Stimulated activated CD8-positive, alpha-beta memory T cell treated with anti-CD3 and anti-CD28 coated beads, Interleukin-7, amount 100 ng/mL, for 1 hour (primary cell): ENCODE measurements at places on chromosomes 1 and 21.
A peak's percentile ranks its signal among the peaks of the same experiment; 100 is the strongest.

DNA sequence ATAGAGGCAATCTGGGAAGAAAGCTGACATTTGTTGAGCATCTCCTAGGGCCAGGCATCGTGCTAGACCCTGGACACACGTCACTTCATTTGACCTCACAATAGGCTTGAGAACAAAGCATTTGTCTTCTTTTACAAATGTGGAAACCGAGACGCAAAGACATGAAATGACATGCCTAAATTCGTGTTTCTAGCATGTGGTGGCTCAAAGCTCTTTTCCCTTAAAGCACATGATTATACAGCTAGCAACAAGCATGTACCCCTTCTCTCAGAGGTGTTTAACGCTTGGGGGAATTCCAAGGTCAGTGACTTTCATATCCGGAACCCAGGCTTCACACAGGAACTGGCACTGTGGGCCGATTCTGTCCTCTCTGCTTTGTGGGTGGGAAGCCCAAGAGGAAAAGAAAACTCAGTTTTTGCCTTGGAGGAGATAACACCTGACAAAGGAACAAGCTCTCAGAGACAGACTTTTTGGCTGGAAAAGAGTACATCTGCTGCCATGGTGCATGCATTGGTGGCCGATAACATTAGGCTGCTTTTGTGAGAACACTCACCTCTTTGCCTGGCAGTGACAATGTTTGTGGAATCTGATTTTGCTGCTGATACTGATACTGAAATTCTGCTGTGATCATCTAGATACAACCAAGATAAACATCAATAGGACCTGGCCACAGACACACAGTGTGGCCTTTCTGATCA lies 15.4 kb upstream of the CD2 start:
- DNase-seq: peak; percentile 32

- no peak for DNase-seq
These were observed 366.8 kb downstream of the PTBP2 start for GRCh38 chr1:97088391-97088790.

- no peak for DNase-seq
These were observed 9.3 kb downstream of the RGL1 start for GRCh38 chr1:183814121-183814681.

GRCh38 chr1:158045639-158046038 lies 52.2 kb downstream of the KIRREL1 start:
- no peak for DNase-seq

GRCh38 chr1:187001198-187001889 lies 172.6 kb downstream of the PLA2G4A start:
- DNase-seq: no peak

GRCh38 chr21:29329406-29329805 lies 30.7 kb downstream of the BACH1 start:
- no peak for DNase-seq

GRCh38 chr1:94654459-94654858 lies 112.9 kb upstream of the F3 start:
- no peak for DNase-seq

DNA sequence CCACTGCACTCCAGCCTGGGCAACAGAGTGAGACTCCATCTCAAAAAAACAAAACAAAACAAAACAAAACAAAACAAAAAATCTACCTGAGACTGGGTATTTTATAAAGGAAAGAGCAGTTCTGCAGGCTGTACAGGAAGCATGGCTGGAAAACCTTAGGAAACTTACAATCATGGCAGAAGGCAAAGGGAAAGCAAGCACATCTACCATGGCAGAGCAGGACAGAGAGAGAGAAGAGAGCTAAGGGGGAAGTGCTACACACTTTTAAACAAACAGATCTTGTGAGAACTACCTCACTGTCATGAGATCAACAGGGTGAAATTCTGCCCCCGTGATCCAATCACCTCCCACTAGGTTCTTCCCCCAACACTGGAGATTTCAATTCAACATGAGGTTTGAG lies 198.3 kb upstream of the SAMSN1 start:
- no peak for DNase-seq

GRCh38 chr1:41440321-41441085 lies 44.0 kb downstream of the EDN2 start:
- no peak for DNase-seq

DNA sequence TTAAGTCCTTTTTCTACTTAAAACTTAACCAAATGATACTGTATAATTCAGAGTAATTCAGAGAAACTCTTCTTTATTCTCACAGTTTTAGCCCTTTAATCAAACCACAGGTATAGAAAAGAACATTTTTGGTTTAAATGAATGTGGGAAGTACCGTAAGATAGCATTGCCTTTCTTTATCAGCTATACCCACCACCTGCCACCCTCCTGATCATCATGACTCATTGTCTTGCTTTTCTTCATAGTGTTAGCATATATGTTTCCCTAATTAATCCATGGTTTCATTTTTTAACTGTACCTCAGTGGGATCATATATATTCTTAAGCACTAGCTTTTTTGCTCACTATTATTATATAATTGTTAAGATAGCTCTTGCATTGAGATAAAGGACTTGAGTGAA lies 27.5 kb upstream of the ANGPTL1 start:
- no peak for DNase-seq

GRCh38 chr1:52920791-52921291 lies 699 bp downstream of the ECHDC2 start:
- DNase-seq: no peak

- DNase-seq: peak; percentile 57
These were observed 54.7 kb downstream of the MEF2D start for GRCh38 chr1:156445789-156446263.

DNA sequence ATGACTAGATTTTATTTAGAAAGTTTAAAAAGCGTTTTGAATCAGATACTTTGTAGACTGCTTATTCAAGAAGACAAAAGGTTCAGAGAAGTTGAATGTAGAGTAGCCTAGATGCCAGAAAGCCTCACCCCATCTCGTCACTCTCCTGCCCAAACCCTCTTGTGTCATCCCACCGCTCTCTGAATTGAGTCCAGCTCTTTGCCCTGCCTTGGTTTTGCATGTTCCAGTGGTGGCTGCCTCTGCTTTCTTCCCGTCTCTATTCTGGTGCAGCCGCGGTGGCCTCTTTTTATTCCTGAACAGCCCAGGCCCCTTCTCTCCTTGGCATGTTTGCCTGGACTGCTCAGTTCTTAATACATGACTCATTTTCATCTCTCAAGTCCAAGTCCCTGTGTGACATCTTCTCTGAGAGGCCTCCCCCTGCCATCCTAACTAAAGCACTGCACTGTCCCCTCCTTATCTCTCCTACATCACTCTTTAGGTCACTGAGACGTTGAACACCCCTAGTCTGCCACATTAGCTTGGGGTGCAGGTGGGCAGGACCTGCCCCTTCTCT lies 22.9 kb downstream of the PRDM2 start:
- DNase-seq: no peak

GRCh38 chr21:44558695-44559094 lies at the start of gene KRTAP10-3:
Gene KRTAP10-3, minus strand, starts transcription at chr21:44558795. Its CDS starts 80 bp downstream, at chr21:44558715.
- DNase-seq: no peak

DNA sequence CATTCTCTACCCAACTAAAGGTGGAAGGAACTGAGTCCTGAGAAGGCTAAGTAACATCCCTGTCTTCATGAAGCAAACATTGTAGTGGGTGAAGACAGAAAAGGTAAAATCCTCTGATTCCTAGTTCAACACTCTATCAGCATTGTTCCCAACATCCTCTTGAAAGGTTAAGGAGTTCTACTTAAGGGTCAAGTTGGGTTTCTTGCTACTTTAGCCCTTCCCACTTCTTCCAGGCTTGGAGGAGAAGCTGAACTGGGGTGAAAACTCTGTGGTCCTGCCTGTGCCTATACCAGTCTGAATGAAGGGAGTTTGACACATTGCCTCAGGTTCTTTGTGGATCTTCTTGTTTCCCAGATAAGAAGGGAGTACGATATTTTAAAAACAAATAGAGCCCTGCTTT lies 54.1 kb downstream of the ATP2B4 start:
- DNase-seq: no peak

DNA sequence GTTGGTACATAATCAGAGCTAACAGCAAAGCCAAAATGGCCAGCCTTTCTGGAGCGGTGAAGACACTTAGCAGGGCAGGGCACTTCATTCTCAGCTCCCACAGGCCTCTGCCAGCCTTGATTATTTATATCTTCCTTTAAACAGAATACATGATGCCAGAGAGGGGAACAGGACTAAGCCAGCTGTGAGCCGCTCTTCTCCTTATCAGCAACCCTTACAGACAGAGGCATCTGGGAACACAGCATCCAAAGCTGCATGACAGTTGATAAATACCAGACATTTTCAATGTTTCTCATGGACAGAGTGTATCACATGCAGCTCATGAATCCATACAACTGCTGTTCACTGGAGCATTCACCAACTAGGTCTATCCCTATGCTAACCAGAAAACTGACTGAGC lies 29.1 kb downstream of the DNAJC11 start:
- DNase-seq: no peak

DNA sequence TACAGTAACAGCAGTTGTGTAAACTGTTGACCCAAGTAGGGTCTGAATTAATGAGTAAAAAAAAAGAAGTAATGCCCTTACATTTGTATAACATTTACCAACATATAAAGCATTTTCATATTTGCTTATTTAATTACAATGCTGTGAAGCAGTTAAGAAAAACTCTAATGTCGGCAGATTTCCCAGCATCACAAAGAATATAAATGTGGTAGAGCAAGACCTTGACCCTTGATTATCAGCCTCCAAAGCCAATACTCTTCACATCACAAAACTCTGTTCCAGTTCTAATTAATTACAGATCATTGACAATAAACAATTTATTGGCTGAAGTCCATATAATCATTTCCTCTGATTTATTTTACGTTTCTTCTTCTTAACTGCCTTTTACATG lies 130.2 kb downstream of the DUSP10 start:
- DNase-seq: no peak

GRCh38 chr1:45001011-45001481 lies 10.1 kb downstream of the HECTD3 start:
- DNase-seq: no peak

- DNase-seq: no peak
These were observed 32.7 kb upstream of the ZBTB40 start for GRCh38 chr1:22418933-22419382.

- DNase-seq: no peak
These were observed 122.7 kb downstream of the CLEC20A start for GRCh38 chr1:178374016-178374415.

GRCh38 chr1:116474921-116475849 lies 95.6 kb downstream of the CD58 start:
- DNase-seq: no peak

DNA sequence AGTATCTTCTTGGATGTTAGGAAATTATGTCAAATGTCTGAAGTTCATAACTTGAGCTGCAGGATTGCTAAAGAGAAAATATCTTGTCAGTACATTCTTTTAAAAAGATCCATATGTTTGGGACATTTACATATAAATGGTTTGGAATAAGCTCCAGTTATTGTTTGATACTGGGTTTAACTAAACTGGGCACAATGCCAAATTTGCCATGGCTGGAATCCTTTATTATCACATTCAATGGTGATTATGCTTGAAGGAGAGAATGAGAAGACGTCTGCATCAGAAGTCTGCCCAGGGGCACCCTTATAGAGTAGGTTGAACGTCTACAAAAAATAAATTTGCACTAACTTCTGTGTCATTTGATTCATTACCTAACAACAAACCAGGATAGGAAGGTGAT lies 652.5 kb downstream of the AMY1C start:
- no peak for DNase-seq

DNA sequence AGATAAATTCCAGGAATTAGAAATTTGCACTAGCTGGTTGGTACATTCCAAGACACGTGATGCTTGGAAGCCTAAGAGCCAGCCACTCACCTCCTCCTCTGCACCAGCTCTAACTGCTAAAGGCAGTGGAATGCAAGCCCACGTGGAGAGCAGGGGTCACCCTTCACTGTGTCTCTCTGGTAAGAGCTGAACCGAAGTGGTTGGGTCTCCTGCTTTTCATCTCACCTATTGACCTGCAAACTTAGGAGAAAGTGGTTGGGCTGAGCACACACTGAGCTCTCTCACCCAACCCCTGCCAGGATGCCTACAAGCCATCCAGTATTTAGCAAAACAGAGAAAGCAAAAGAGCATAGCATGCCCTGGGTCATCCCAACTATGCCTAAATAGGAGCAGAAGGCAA lies 19.3 kb downstream of the HAO2 start:
- no peak for DNase-seq

- DNase-seq: no peak
These were observed 43.2 kb downstream of the TMCO4 start for GRCh38 chr1:19756480-19756879.

DNA sequence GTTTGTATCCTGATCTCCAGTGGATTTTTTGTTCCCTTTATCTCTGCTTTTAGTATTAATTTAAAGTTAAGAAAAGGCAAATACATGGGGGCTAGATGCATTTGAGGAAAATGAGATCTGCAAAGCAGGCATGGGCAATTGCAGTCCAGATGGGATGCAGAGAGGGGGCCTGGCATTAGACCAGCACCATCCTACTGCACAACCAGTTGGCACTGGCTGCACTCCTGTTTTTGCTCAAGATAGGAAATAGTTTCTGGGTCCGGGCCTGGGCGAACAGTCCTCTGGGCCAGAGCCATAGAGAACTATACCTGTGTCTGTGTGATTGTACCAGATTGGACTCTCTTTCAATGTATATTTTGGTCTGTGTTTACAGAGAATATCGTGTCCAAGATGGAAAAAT lies 34.0 kb upstream of the LEPR start:
- DNase-seq: no peak

DNA sequence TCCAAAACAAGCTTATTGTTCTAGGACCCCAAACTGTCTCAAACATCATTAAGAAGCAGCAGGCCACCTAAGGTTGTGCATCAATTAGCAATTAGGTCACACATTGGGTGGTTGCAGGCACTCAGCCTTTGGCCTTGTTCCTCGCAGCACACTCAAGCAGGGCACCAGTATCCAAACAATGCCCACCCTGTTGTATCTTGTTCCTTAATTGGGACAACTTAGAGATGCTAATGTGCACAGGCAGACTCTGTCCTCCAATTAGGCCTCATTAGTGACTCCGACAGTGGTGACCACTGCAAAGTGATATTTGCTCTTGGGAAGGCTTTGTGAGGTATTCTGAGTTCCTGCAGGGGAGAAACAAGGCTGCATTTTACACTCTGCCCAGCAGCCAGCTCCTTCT lies 515.1 kb upstream of the PTBP2 start:
- no peak for DNase-seq

GRCh38 chr1:211912038-211912437 lies 81.5 kb upstream of the LPGAT1 start:
- DNase-seq: no peak

- no peak for DNase-seq
These were observed 169.0 kb downstream of the RYR2 start for GRCh38 chr1:237211031-237211430.
